WTC11 (cell line): ENCODE measurements at places on chromosomes 7 and 10.

DNA sequence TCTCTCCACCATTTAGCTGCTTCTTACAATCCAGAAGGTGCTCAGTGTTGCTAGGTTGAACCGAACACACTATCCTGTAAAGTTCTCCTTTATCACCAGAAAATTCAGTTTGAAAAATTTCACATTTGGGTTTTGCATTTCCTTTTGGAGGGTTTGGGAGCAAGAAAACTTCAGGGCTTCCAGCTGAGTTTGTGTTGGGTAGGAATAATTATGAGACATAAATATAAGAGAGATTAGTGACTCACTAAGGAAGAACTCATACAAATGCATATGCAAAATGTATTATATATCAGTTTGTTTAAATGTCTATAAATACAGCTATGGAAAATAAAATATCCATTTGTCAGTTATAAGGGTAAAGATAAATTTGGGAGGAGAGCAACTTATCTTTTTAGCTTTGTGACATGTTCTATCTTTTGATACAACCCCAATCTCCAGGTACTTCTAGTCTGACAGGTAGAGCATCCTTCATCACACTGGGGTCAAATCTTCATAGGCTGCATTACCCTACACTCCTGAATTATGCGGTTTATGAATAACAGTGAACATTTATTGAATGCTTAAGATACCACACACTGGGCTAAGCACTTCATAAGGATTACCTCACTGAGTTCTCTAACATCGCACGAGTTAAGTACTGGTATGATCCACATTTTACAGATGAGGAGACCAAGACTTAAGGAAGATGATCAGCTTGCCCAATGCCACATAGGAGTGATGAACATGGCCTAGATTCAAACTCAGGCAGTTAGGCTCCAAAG lies 304.4 kb downstream of the SORCS1 start:
- DNase-seq: no peak

GRCh38 chr7:112897839-112898431 lies 107.7 kb upstream of the TMEM168 start:
- no peak for DNase-seq

GRCh38 chr10:75404815-75405597 lies 3.4 kb upstream of the ZNF503 start:
- DNase-seq: no peak

DNA sequence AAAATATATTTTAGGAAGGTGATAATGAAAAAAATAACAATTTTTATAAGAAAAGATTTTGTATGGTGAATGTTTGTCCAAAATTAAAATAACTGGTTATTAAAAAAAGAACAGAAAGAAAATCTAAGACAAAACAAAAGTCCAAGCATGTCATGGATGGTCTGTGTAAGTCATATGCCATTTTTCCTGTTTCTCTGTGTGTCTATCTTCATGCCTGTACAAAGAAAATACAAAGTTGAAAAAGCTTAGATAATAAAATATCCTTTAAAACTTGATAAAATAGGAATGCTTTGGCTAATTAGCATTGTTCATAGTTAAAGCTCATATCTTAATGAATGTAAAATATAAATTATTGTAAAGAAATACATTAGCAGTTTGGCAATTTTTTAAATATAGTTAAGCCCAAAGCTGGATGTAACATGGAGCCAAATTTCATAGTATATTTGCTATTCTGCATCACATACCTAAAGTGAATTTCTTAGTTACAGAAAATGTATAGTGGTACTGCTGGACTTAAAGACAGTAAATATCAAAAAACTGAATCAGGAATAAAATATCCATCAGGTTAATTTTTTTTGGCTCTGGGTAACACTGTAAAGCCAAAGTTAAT lies 661.1 kb downstream of the PCDH15 start:
- no peak for DNase-seq

GRCh38 chr7:929311-929711 lies 25.2 kb downstream of the ADAP1 start:
- peak; percentile 1 for DNase-seq

- DNase-seq: no peak
These were observed 7.1 kb upstream of the MUC3A start for GRCh38 chr7:100942045-100942774.

DNA sequence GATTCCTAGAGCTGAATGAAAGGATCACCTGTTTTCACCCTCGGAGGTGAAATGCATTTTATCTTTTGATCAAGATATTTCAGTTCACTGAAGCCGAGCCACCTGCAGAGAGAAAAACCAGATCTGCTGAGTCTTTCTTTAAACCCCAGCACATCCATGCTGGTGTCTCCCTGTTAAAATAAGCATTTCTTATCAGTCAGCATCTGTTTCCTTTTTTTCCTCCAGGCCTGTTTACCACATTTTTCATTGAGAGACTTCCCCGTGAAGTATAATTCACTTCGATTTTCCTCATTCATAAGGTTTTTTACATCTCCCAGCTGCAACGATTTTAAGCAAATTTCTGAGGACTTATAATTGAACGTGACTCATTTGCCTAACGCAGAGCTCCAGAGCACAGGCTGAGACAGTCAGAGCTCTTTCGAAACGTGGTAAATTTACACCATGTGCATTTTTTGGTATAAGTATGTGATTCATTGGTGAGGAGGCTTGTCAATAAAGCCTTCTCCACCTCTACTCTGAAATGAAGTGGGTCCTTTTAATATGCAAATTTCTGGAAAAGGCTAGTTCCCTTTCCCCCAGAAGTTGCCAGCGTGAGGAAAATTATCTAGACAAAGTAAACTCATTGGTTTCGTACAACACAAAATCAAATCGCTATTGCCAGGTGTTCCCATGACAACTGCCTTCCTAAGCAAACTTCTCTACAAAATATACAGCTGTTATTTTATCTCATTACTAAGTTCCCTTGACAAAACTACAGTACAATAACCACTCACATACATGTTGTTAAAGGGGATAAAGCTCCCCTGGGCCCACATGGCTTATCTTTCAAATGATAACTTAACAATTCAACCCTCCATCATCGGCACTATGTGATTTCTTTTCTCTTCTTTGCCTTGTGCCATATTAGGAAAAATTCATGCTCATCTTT lies 374.8 kb upstream of the AKR1E2 start:
- DNase-seq: no peak

GRCh38 chr10:120069700-120070099 lies 177.2 kb downstream of the SEC23IP start:
- DNase-seq: no peak

- DNase-seq: no peak
These were observed 137.7 kb downstream of the AHR start for GRCh38 chr7:17436126-17436525.

GRCh38 chr7:34844406-34844805 lies 186.4 kb downstream of the NPSR1 start:
- DNase-seq: no peak

DNA sequence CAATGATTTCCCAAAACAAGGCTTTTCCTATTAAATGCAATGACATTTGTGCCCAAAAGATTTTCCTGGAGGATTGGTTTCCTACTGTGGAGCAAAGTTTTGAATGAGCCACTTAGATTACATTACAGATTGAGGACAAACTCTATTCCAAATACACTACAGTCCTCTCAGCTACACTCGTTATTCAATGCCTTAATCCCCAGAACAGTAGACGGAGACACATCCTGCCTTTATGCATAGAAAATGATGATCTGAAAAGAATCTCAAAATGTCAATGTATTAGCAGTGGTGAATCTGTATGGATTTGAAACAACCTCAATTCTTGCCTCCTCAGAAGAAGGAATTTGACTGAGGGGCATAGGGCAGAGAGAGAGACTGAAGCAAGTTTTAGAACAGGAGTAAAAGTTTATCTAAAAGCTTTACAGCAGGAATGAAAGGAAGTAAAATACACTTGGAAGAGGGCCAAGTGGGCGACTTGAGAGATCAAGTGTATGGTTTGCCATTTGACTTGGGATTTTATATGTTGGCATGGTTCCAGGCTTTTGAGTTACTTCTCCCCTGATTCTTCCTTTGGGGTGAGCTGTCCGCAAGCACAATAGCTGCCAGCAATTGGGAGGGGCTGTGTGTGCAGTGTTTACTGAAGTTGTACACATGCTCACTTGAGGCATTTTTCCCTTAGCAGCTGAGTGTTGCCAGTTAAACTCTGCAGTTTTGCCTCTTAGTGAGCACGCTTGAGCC lies 891.9 kb upstream of the MBL2 start:
- DNase-seq: no peak

DNA sequence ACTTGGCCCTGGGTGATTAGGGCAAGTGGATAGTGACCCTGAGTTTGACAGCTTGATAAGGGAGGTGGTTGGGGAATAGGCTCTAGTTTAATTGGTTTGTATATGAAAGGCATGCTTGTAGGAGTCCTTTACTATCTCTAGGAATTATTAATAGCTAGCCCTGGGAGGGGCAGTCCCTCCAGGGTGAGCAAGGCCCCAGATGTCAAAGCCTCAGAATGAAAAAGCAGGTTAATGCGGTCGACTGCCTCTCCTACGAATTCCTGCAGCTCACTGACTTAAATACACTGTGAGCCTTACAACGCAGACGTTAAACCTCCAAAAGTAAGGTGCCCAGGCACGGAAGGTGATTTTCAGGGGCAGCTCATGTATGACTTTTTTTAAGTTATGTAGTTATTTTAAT lies 5.2 kb upstream of the BTBD16 start:
- DNase-seq: no peak

DNA sequence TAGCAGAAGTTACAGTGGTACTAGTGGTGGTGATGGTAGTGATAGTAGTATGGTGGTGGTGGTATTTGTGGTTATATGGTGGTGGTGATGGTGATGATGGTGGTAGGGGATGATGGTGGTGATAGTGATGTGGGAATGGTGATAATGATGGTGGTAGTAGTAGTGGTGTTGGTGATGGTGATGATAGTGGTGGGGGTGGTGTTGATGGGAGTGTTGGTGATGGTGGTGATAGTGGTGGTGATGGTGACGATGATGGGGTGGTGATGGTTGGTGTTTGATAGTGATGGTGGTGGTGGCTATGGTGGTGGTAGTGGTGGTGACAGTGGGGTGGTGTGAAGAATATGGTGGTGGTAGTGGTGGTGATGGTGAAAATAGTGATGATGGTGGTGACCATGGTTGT lies 27.9 kb upstream of the MGAM2 start:
- DNase-seq: no peak

DNA sequence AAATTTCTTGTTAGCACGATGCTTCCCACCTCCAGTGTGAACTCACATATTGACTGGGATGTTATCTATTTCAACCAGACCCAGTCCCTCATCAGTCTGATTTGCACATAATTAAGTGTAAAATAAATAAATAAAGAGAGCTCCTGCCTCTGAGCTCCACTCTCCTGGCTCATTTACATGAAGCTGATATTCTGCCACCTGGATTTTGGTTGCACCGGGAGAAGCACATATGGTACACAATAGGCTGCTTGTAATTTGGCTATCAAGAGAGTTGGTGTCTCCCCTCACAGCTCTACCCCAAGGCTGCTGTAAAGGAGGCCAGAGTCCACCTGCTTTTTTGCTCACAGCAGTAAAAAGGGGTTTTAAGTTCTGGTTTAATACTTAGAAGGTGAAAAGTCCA lies 610.5 kb downstream of the KCNMA1 start:
- DNase-seq: no peak

- no peak for DNase-seq
These were observed 22.7 kb upstream of the TM9SF3 start for GRCh38 chr10:96609510-96609909.

DNA sequence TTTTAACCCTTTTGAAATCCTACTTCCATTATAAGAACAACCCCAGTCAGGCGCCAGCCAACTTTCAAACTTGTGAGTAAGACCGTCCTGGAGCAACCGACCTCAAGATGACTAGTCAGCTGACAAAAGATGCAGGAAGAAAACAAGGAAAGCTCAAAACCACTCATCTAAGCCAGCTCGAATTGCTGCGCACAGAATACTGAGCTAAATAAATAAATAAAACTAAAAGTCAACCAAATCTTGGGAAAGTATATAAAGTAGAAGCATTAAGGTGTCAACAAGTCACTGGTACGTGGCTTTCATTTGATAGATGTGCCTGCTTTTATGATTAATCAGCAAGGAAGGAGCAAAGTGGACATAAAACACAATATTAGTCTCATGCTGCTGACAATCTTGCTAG lies 1269.8 kb downstream of the XPNPEP1 start:
- no peak for DNase-seq

GRCh38 chr7:49778731-49779270 lies 5.4 kb downstream of the VWC2 start:
- no peak for DNase-seq

DNA sequence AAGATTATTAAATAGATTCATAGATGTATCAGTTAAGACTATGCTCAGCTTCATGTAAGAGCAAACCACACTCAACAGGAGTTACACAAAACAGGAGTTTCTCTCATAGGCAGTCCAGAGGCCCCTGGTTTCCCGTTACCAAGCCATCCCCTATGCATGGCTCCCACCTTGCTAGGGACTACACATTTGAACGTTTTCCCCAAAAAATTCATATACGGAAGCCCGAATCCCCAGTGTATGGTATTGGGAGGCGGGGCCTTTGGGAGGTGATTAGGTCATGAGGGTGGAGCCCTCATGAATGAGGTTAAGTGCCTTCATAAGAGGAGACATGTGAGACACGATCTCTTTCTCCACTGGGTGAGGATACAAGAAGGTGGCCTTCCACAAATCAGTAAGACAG lies 29.1 kb downstream of the RSU1 start:
- no peak for DNase-seq

- DNase-seq: no peak
These were observed 55.0 kb downstream of the HDAC9 start for GRCh38 chr7:18550574-18550973.

- no peak for DNase-seq
These were observed 39.0 kb downstream of the TAC1 start for GRCh38 chr7:97770850-97771249.

DNA sequence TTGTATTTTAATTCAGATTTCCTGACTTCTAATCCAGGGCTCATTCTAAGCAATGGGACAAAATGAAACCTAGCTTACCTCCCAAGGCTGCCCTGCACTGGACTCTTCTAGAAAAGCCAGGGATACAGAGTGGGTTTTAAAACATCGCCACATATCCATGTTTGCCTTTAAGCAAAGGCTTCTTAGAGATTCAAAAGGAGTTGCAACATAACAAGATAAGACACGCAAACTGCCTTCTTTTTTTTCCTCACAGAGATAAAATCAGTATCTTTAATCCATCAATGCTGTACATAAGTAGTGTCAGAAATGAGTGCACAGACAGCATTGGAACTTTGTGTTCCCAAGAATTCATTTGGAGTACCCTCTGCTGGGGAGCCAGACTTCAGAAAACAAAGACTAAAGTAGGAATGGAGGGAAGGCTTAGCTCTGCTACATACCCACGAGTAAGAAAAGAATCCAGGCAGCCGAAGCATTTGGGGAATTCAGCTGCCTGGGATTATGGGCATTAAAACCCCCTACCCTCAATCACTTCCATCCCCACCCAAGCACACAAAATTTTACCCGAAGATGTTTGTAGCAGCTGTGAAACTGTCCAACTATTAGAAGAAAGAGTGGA lies 427.8 kb downstream of the ARL4A start:
- no peak for DNase-seq

DNA sequence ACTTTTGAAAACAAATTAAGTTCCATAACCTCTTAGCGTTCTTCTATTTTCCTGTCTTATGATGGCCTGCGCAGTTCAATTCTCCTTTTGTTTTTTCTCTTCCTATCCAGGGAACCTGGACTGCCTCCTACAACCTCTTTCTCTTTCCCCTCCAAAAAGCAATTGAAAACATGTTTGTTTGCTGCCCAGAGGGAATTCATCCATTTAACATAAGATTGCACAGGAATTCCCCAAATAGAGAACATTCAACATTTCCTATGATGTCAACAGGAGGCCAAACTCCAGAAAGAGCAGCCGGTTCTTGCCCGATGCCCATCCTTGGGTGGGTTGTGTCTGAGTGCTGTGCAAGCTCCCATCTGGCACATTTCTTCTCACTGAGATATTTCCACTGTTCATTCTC lies 94.2 kb upstream of the NRP1 start:
- no peak for DNase-seq

- no peak for DNase-seq
These were observed 90.7 kb downstream of the LRRC4 start for GRCh38 chr7:127940381-127941160.
